Central memory CD8-positive, alpha-beta T cell (primary cell): ENCODE measurements at places on chromosomes 3 and 15.

DNA sequence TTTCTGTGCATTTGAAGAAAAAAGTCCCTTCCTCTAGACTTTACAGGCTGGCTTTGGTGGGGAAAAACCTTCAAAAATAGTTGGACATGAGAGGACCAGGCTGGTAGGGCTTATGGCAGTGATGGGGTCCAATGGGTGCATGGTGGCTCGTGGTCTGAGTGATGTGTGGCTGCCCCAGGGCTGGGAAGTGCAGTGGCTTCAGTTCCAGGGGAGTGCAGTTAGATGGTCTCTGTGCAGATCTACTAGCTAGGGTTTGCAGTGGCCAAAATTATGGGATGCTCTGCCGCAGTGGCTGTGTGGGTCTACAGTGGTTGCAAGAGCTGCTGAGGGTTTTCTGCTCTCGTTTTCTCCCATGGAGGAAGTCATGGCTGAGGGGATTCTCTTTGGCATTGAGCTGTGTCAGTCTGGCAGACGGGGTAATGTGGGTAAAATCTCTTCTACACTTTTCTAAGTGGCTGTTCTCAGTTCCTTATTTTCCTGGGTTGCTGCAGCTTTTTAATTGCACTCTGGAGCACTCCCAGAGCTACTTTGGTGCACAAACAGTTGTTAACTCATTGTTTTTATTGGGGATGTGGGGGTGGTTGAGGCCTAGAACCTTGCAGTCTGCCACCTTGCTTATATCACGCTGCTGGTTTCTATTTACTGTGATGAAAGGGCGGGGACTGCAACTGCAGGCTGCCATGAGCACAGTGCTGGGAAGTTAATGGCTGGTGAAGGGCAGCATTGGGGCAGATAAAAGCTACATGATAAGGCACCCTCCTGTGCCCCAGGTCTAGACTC, 1324.6 kb downstream of the NSUN3 start:
- H3K4me1 ChIP-seq = no peaks in the 10 kb centered on the region
- DNase-seq = no peak
- no peak overlapping the region for H3K4me3 ChIP-seq
- H3K36me3 ChIP-seq = no peaks in the 10 kb centered on the region
- H3K27me3 ChIP-seq = no peaks in the 10 kb centered on the region

- H3K4me3 ChIP-seq = peak overlapping the region; percentile 87
- no peaks in the 10 kb centered on the region for H3K27me3 ChIP-seq
- peak overlapping the region; percentile 90 for H3K27ac ChIP-seq
- H3K4me1 ChIP-seq = peaks cover 40% of the 10 kb centered on the region
- DNase-seq = no peak
Observed at GRCh38 chr3:15207836-15208504, 1.9 kb downstream of the CAPN7 start.

DNA sequence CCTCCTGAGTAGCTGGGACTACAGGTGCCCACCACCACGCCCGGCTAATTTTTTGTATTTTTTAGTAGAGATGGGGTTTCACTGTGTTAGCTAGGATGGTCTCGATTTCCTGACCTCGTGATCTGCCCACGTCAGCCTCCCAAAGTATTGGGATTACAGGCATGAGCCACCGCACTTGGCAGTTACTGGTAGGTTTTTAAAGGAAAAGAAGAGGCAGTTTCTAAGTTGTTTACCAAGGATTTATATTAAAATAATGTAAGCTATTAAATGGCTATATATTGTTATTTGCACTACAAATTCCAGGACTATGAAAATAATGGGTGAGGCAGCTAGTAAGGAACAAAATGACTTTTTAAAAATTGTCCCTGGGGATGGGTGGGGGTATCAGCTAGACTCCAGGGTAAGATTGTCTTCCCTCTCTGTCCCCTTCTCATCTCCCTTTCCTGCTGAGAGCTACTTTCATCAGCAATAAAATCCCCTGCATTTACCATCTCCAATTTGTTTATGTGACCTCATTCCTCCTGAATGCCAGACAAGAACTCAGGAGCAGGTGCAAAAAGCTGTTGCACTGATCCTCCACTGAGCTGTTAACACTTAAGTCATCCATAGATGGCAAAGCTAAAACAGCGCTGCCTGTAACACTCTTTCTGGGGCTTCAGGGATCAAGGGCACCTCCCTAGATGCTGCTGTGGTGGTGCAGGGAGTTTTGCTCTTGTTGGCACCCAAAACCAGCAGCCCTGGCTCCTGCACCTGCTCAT, 165.2 kb downstream of the ZPLD1 start:
- H3K36me3 ChIP-seq = no peaks in the 10 kb centered on the region
- no peaks in the 10 kb centered on the region for H3K4me1 ChIP-seq
- no peak overlapping the region for H3K4me3 ChIP-seq

DNA sequence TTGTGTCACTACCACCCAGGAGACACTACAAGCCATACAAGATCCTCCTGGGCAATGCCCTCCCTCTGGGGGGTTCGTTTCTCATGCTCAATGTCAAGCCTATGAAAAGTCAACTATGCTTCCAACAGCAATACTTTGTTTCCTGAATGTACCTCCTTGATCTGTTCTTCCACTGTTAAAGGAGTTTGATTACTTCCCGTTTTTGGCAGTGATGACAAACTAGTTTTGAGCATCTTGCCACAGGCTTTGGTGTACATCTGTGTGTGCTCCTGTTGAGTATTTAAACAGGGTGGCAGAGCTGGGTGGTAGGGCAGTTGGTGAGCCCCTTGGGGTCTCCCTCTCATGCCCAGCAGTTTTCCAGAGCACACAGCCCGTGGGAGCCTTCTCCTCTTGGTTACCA, 81.4 kb downstream of the IL12A start:
- peaks cover 4% of the 10 kb centered on the region for H3K36me3 ChIP-seq
- no peak for DNase-seq
- H3K27ac ChIP-seq = no peak overlapping the region
- H3K27me3 ChIP-seq = peaks cover 9% of the 10 kb centered on the region
- H3K4me1 ChIP-seq = no peaks in the 10 kb centered on the region
